ENCODE measurements at places on chromosomes 16 and 17.

GRCh38 chr17:7745748-7746470, 28.4 kb downstream of the DNAH2 start:
- no peak for DNase-seq

DNA sequence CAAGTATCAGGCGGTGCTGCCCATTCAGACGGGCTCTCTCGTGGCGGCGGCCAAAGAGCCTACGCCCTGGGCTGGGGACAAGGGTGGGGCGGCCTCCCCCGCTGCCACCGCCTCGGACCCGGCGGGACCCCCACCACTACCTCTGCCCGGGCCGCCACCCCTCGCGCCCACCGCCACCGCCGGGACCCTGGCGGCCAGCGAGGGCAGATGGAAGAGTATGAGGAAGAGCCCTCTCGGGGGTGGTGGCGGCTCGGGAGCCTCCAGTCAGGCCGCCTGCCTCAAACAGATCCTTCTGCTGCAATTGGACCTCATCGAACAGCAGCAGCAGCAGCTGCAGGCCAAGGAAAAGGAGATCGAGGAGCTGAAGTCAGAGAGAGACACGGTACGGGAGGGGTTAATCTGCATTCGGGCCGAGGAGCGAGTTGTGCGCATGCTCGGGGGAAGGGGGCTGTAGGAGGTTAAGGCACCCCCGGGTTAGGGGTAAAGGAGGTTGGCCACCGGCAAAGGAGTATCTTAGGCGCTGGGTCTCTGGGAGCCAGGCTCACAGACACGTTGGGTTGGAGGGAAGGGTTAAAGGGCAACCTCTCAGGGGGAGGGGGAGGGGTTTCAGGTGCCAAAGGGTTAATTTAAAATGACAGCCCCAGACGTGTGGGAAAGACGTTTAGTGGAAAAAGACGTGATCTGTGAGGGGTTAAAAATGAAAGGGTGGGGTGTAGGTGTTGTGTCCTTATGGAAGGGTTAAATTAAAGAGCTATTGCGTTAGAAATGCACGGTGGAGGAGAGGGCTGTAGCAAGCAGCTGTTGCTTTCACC, 1.4 kb downstream of the MSL1 start:
- DNase-seq: peak; percentile 59

DNA sequence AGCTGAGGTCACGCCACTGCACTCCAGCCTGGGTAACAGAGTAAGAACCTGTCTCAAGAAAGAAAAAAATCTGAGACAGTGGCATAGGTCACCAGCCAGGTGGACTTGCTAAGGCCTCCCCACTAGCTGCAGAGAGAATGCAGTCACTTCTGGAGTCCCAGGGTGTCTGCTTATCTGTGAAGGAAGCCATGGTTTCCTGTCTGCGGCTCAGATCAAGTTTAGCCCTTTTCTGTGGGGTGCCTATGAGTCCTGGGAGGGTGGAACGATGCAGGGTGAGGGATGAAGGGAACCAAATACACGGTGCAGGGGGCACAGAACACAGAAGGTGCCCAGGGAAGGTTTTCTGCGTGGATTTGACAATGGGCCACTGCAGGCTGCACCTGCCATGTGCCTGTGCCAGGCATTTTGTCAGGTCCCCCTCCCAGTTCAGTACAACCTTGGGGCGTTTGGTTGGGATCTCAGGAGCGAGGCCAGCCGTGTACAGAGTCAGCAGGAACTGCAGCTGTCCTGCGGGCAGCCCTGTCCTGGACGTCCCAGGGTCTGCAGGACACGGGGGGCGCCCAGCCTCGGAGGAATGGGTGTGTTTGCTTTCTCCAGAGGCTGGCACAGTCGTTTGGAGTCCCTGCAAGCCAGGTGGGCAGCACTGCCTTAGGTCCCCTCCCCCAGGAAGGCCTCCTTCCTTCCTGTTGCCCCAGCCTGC, 41.8 kb downstream of the RAB11FIP4 start:
- peak; percentile 37 for DNase-seq

DNA sequence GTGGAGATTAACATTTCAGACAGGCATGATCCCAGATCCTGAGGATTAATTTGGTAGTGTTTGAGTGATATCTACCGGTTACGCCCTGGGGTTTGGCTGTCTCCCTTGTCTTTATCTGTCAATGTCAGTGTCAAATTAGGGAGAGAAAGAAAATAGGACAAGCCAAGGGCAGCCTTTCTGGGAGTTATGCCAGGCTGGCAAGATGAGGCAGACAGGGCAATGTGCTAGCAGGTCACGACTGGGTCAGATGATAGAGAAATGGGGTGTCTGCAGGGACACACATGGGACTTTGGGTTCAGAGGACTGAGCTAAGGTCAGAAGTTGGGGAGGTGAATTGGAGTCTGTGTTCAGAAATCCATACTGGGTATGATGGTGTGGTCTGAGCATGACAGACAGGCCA, 27.4 kb upstream of the LYRM9 start:
- DNase-seq: no peak

DNA sequence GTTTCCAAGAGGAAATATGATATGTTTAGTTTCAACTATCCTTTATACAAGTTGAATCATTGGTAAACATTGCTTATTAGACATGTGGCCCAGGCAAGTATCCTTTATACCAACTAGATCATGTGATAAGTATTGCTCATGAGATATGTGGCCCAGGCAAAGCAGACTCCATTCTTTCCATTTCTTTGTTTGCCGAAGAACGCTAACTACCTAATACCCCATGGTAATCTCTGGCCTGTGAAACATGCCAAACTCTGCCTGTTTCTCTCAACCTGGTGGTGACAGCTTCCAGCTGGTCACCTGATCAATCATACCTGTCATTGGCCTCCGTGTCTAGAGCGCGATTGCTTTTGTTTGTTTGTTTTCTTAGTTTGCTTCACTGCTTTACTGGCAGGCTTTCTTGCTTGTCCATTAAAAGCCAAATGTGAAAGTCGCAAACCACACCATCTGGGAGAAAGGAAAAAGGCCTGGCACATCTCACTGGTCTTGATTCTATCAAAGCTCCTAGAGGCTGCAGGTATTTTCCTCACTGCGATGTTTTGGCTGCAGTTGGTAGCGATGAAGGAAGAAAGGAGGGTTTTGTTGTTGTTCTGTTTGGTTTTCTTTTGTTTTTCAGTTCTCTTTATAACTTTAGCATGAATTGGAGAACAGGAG, 686.2 kb downstream of the KCNJ2 start:
- no peak for DNase-seq
